ENCODE measurements at places on chromosomes 3 and 15.

- no peak for DNase-seq
Observed at GRCh38 chr3:183252973-183253527, at the start of gene B3GNT5. B3GNT5 (plus strand) TSS chr3:183253253; CDS start chr3:183269799, 16,546 bp downstream.

DNA sequence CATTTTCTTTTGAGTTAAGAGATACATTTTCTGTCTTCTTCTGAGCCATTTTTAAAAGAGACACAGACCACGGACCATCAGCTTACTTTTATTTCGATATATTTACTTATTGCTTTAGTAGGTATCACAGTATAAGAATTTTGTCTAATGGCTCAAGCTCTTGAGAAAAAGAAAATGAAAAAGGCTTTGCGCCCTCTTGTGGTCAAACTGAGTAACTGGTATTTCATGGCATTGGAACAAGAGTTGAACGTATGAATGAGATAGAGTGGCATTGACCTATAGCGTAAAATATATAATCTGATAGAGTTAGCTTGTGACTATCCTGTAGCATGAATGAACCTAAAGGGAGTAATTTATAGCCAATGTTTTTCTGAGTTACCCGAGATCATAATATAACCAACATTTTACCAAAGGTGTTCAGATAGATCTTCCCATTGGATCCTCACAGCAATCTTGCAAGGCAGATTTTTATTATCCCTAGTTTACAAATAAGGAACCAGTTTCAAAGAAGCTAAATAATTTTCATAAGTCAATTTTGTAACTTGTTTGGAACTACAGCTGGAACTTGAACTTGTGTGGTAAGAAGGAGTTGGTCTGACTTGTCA lies 154.6 kb downstream of the POLR2M start:
- DNase-seq: no peak

- no peak for DNase-seq
Observed at GRCh38 chr3:24480497-24480896, 14.2 kb downstream of the THRB start.

GRCh38 chr3:125403789-125404188 lies 28.7 kb upstream of the ZNF148 start:
- DNase-seq: no peak

GRCh38 chr3:46943237-46944187 lies 33.0 kb downstream of the CCDC12 start:
- DNase-seq: no peak

- no peak for DNase-seq
Observed at GRCh38 chr3:8752832-8753231, 16.6 kb downstream of the OXTR start.

GRCh38 chr3:8205881-8206280 lies 295.7 kb upstream of the LMCD1 start:
- no peak for DNase-seq

- DNase-seq: no peak
Observed at GRCh38 chr3:15241341-15241740, 35.3 kb downstream of the CAPN7 start.

GRCh38 chr3:69494185-69494584 lies 108.3 kb upstream of the FRMD4B start:
- no peak for DNase-seq

GRCh38 chr15:31235311-31236183 lies 91.1 kb upstream of the KLF13 start:
- DNase-seq: no peak

GRCh38 chr3:143855183-143855582 lies 6.9 kb upstream of the SLC9A9 start:
- no peak for DNase-seq

- DNase-seq: no peak
Observed at GRCh38 chr3:194272861-194273742, 78.0 kb downstream of the CPN2 start.

DNA sequence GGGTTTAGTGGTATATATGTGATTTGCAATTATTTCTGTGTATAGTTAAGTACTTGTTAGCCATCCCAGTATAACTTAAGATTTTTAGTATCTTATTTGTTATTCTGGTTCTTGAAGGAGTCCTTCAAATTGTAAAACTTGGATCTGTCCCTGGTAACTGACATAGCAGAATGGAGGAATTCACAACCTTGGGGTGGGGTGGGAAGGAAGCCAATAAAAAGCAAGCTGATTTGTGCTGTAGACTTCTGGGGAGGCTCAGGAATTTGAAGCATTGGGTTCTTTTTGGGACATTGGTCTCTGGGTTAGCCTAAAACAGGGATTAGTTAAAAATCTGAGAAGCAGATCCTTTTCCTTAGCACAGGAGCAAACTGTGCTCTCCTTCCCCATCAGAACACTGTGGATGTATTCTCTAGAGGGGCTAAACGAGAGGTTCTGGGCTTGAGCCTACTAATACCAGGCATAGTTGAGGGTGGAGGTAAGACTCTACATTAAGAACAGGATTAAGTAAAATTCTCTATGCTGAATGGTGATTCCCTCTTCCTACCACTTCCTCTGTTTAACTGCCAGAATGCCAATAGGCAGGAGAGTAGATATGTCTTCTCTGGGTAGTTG lies 42.2 kb downstream of the GMPS start:
- no peak for DNase-seq

DNA sequence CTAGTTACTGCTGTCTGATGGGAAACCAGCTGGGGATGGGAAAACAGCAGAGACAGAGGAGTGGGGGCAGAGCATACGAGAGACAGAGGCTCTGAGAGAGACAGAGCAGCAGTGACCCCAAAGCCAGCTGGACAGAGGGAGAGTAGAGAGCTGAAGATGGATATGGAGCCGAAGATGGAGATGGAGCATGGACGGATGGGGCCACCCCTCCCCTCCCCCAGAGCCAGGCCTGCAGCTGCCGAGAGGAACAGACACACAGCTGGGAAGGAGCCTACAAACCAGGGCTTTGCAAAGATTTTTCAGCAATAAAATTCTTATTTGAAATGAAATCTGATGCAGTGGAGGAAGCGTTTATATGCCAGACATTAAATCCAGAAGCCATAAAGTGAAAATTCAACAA lies 167.6 kb upstream of the LINGO1 start:
- no peak for DNase-seq

DNA sequence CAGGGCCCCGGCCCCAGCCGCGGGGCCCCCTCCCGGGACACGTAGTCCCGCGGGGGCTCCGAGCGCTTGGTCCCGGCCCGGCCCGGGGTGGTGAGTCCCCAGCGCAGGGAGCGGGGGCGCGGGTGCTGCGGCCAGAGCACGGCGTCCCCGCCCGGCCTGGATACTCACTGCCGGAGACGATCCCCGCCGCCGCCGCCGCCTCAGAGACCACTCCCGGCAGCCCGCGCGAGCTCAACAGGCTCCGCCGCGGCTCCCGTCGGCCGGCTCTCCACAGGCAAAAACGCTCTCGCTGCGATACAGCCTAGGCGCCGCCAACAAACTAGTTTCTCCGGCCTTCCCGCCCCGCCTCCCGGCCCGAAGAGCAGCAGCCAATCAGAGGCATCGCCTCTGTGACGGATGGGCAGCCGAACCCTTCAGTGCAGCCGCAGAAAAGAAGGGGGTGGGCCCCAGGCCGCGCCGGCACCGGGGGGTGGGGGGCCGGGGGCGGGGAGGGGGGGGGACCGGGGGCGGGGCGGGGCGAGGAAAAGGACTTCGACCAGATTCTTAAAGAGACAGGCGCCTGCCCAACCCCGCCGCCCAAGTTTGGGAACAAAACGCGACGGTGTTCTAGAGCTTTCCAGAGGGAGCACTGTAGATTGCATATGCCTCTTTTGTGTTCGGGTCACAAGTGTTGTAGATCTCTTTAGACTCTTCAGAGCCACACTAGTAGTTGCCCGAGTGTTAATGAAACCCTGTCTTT lies at the start of gene KLHL25:
Gene KLHL25, minus strand, starts transcription at position 328 of the 739 bp plus-strand sequence. CDS start 25,115 bp downstream, outside the sequence.
- DNase-seq: peak; percentile 77

DNA sequence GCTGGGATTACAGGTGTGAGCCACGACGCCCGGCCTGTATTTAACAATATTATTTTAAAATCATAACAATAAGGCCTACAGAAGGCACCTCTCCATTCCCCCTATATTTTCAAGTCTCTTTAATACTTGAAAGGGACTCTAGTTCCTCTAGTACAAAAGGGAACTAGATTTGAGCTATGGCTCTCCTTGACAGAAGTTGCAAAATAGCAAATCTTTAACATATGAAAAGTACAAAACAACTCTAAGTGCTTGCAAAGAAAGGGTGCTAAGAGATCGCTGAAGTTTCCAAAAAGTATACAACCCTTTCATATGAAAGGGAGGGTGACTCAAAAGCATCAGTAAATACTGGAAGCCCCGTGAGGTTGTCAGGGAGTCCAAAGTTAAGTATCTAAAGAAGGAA lies 23.8 kb downstream of the AP3S2 start:
- DNase-seq: no peak

DNA sequence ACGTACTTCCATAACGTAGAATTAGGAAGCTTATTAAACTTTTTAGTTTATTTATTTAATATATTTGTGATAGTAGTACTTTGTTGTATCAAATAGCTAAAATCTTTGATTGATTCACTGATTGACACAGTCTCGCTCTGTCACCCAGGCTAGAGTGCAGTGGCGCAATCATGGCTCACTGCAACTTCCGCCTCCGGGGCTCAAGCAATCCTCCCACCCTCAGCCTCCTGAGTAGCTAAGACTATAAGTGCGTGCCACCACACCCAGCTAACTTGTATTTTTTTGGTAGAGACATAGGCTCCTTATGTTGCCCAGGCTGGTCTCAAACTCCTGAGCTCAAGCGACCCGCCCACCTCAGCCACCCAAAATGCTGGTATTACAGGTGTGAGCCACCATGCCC lies 5.7 kb downstream of the APH1B start:
- no peak for DNase-seq

GRCh38 chr15:96462768-96463750 lies 132.6 kb downstream of the NR2F2 start:
- no peak for DNase-seq

- no peak for DNase-seq
Observed at GRCh38 chr3:189103208-189103607, 68.6 kb upstream of the TPRG1 start.

- no peak for DNase-seq
Observed at GRCh38 chr3:119357190-119357589, 63.0 kb downstream of the ARHGAP31 start.

GRCh38 chr3:175015056-175015635 lies 156.0 kb downstream of the NAALADL2 start:
- no peak for DNase-seq

GRCh38 chr3:72548981-72549380 lies 299.3 kb downstream of the SHQ1 start:
- no peak for DNase-seq

- DNase-seq: no peak
Observed at GRCh38 chr15:52154896-52155865, 36.0 kb downstream of the GNB5 start.

- DNase-seq: no peak
Observed at GRCh38 chr15:36090286-36090946, 489.0 kb upstream of the CDIN1 start.

GRCh38 chr3:50375258-50375931 lies 16.1 kb upstream of the TMEM115 start:
- DNase-seq: no peak

DNA sequence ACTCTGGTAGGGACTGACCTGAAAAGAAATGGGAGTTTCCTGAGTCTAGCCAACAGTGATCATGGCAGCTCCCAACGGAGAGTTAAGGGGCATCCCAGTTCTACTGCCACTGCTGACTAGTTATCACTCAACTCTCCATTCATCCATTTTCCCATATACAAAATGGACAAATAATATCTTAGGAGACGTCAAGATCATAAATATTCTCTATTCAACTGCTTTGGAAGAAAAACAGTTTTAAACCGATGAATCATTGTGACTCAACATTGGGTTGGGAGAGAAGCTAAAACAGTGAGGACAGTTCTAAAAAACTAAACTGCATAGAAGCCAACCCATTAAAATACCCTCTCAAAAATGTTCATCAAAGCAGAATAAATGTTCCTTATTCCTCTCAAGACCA lies 57.6 kb upstream of the CHRM5 start:
- no peak for DNase-seq

- no peak for DNase-seq
Observed at GRCh38 chr15:91712286-91712685, 141.2 kb upstream of the SLCO3A1 start.

- DNase-seq: no peak
Observed at GRCh38 chr3:170144437-170144843, 37.1 kb downstream of the PHC3 start.

DNA sequence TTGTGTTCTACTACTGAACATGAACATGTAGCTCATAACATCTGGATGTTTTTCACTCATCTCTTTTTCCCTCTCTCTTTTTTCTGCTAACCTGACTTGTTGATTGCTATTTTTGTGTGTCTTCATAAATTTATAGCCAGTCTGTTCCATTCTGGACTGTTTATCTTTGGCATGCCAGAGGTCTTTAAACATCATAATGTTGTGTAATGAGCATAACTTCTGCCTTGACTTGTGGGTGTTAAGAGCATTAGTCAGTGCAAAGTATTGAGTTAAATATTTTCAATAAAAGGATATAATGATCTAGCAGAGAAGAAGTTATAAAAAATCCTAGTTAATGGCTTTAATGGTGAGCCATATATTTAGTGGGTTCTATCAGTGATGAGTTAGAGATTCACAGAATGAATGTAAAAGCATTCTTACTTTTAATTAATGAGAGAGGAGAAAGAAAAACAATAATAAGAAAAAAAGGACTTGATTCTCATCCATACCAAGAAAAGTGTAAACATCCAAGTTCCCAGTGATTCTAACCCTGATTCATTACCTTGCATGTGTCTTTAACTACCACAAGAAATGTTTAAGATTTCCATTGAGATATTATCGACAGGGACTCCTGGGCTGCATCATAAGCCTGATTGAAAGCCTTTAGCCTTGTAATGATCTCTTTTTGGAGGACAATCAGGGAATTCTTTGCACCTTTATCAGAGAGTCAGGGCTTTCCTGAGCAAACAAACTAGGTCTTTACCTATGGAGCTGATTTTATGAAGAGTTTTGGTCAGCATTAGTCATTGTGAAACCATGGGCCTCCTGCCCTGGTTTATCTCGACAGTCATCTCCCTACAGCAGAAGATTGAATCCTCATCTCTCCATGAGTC lies 22.9 kb downstream of the MITF start:
- DNase-seq: no peak

GRCh38 chr3:112643621-112644240 lies 2.8 kb upstream of the CCDC80 start:
- no peak for DNase-seq

GRCh38 chr3:129230311-129231019 lies 18.9 kb upstream of the COPG1 start:
- DNase-seq: no peak

DNA sequence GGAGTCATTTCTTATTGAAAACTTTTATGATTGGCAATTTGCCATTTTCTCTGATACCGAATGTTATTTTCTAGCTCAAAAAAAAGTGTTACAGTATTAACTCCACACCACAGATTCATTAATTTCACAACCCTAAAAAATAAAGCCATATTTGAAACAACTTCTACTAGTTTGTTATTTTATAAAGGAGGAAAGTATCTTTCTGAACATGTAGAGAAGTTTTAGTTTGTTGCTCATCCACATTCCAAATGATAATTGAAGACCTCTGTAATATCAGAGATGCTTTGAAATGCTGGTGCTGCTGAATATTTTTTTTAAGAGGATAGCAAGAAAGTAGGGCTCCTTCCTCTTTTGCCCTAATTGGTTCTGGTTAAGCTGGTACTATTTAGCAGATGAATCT lies 1.9 kb downstream of the VGLL3 start:
- DNase-seq: no peak
